Ureter (tissue), 1 donor: ENCODE measurements at places on chromosomes 16 and 17. TPM values are rescaled to one million over a fixed set of nuclear protein-coding genes. Genes with fewer than 3 reads are reported as not detected.

DNA sequence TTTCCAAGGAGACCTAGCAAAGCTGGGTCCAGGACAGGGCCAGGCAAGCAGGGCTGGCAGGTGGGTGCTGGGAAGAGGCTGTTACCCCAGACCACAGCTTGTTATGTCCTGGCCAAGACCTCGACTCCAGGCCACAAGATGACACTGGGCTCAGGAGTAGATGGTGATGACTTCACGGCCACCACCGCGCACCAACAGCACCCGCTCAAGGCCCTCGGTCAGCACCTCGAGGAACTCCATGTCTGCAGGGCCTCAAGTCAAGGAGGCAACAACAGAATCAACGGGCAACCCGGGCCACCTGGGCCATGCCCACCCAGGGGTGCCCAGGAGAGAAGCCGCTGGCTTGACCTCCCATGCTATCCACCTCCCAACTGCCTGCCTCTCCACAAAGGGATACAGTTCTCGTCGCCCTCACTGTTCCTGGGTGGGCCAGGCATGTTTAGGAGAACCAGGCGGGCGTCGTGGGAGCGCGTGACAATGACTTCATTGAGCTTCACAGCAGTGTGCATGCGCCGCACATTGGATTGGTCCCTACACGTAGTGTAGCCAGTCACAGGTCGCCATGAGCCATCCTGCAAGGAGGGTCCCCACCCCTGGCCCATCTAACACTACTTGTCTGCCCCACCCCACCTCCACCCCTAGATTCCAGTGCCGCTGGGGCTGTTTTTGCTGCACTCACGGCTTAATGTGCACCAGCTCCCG lies 921 bp upstream of the LCAT start:
- DNase-seq = no peak

GRCh38 chr17:63751806-63752205 lies 10.2 kb upstream of the STRADA start:
- no peak for DNase-seq

GRCh38 chr16:2121853-2122252 lies 13.8 kb downstream of the PKD1 start:
- DNase-seq = no peak

Gene MRC2
- total RNA-seq = 40.0 TPM

DNA sequence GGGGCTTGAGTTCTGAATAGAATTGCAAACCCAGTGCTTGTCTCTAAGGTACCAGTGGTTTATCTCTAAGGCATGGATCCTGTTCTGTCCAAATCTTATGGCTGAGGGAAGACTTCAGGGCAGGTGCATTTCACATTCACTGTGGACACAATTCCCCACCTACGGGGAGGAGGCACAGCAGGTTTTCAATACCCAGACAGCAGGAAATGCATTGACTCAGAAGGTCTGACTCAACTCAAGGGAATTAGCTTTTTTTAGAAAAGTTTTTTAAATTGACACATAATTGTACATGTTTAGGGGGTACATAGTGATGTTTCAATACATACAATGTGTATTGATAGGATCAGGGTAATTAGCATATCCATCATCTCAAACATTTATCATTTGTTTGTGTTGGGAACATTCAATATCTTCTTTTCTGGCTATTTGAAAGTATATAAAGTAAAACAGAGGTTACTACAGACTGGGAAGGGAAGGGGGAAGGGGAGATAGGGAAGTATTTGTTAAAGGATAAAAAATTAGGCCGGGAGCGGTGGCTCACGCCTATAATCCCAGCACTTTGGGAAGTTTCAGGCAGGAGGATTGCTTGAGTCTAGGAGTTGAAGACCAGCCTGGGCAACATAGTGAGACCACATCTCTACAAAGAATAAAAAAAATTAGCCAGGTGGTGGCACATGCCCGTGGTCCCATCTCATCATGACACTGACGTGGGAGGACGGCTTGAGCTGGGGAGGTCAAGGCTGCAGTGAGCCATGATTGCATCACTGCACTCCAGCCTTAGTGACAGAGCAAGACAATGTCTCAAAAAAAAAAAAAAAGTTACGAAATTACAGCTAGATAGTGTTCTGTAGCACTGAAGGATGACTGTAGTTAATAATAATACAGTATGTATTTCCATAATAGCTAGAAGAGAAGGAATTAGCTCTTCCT lies 54.9 kb downstream of the RGS9 start:
- DNase-seq = no peak

Gene SLC16A11
- total RNA-seq = 2.8 TPM

DNA sequence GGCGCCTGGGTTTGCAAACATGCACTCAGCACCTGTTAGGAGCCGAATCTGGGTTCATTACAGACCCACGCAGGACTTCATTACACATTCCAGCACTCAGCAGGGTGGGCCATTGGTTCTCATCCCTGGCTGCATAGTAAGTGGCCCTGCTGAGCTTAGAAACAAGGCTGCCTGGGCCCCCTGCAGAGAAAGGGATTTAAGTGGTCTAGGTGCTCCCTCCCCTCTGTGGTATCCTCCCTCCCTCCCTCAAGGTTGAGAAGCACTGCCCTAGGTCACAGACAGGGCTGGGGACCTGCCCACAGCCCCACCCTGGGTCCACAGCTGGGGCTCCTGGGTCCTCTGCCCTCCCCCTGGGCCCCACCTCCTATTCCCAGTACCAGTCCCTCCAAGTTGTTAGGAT lies 28.3 kb downstream of the WNT3 start:
- DNase-seq = no peak

GRCh38 chr17:4675791-4676190 lies 28.1 kb downstream of the PELP1 start:
- no peak for DNase-seq
